Uterus (tissue), 4 donors: ENCODE measurements at places on chromosomes 11 and 22. TPM values are rescaled to one million over a fixed set of nuclear protein-coding genes. Genes with fewer than 3 reads are reported as not detected.

Gene TRPM5
- 0.21 TPM for total RNA-seq

Gene CDON
- total RNA-seq: 38.5 TPM

Gene BTBD10
- total RNA-seq: 237 TPM

Gene ALDH3B2
- not detected for total RNA-seq

Gene ROM1
- total RNA-seq: 11.9 TPM

Gene FGF19
- total RNA-seq: not detected

Gene ACTN3
- not detected for total RNA-seq

Gene ANO5
- total RNA-seq: 14.5 TPM

Gene GRIA4
- 37.2 TPM for total RNA-seq

Gene BACE1
- total RNA-seq: 27.7 TPM

Gene OR8D1
- not detected for total RNA-seq

Gene STK33
- 30.7 TPM for total RNA-seq

Gene OVCH2
- total RNA-seq: not detected

Gene TEX54
- not detected for total RNA-seq

Gene CYP2D6
- total RNA-seq: not detected

Gene MMP8
- total RNA-seq: not detected

Gene LRRC74B
- total RNA-seq: not detected

Gene BIK
- total RNA-seq: 0.49 TPM

Gene FGF4
- total RNA-seq: not detected

Gene VEGFB
- 120 TPM for total RNA-seq

Gene OR5L1
- not detected for total RNA-seq

Gene TUBA8
- total RNA-seq: 2.2 TPM

Gene SCGB1A1
- total RNA-seq: not detected

Gene SCGB1D2
- not detected for total RNA-seq

Gene TPBGL
- 2.8 TPM for total RNA-seq

Gene TSPAN32
- 2.5 TPM for total RNA-seq

Gene SOX6
- total RNA-seq: 20.5 TPM

Gene HIC2
- 2.6 TPM for total RNA-seq

Gene FUT4
- 15.2 TPM for total RNA-seq

Gene OR4A15
- not detected for total RNA-seq

Gene SCGB2A2
- total RNA-seq: not detected

Gene SCN3B
- 1.6 TPM for total RNA-seq

Gene PUS3
- 7.9 TPM for total RNA-seq

Gene PHF21B
- total RNA-seq: 5.6 TPM

Gene GAL3ST3
- 2.1 TPM for total RNA-seq

Gene IL17RA
- 19.3 TPM for total RNA-seq

Gene HBB
- total RNA-seq: 2,778 TPM

Gene ALG8
- 33.0 TPM for total RNA-seq

Gene APOC3
- total RNA-seq: 1.2 TPM

Gene F2
- total RNA-seq: not detected

Gene SMIM35
- not detected for total RNA-seq

Gene OR4P4
- not detected for total RNA-seq

Gene OR2AG2
- total RNA-seq: 0.09 TPM

Gene NEAT1
- 105 TPM for total RNA-seq

Gene P2RY6
- total RNA-seq: 0.76 TPM

Gene OR51I2
- not detected for total RNA-seq
